NCI-H446 treated with DMSO at 0.1 percent for 48 hours (cell line): ENCODE measurements at places on chromosomes 1 and 21.

- peak; percentile 56 for DNase-seq
Measured at GRCh38 chr1:202343652-202344349, 2.1 kb upstream of the UBE2T start.

DNA sequence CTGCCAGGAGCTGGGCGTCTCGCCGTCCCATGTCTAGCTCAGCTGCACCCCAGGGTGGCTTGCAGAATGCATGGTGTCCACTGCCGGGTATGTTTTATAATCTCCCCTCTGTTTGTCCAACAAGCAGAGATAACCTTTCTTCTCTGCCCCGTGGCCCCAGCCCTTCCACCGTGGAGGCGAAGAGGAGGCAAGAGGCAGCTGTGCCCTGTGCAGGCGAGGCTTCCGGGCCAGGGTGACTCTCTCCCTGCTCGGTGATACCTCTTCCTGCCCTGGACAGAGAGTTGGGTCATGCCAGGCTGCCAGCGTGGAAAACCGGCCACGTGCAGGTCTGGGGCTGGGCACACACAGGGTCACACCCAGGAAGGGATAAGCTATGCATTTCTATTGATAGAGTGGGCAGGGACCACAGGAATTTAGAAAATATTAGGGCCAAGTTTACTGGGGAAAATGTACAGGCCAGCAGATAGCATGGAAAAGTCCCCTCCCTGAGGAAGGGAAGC, at the start of gene TFF2:
TFF2 (minus strand) TSS at position 68 of the 500 bp plus-strand sequence; CDS start at position 31, 37 bp downstream.
- DNase-seq = no peak

DNA sequence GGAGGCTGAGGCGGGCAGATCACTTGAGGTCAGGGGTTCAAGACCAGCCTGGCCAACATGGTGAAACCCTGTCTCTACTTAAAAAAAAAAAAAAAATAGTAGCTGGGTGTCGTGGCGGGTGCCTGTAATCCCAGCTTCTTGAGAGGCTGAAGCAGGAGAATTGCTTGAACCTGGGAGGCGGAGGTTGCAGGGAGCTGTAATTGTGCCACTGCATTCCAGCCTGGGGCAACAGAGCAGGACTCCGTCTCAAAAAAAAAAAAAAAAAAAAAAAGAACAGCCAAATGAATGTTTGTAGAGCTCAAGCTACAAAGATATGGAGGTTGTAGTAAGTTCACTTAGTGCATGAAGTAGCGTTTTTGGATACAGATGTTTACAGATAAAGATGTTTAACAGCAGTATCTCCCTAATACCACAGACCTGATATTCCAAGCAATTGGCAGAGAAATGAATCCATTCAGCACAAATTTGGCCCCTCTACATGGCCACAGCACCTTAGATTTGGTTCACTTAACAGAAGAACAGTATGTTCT, 49.5 kb upstream of the IPO9 start:
- DNase-seq = no peak

DNA sequence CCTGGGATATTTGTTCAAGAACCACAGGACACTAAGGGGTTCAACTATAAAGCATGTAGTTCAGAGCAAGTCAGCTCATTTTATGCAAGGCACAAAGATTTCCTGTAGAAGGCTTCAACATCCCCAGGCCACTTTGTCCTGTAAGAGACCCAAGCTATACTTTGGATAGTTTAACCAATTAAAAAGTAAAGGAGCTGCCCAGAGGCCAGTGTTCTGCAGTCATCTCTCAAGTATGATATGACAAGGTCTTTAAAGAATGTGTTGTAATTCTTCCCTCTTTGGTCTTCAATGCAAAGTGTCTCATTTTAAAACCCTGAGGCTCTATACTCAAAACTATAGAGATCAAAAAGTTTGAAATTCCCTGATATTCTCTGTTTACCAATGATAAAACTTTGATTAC, 34.1 kb downstream of the KRTAP20-3 start:
- DNase-seq = no peak

- no peak for DNase-seq
Measured at GRCh38 chr1:37691497-37692077, 729 bp upstream of the CDCA8 start.

DNA sequence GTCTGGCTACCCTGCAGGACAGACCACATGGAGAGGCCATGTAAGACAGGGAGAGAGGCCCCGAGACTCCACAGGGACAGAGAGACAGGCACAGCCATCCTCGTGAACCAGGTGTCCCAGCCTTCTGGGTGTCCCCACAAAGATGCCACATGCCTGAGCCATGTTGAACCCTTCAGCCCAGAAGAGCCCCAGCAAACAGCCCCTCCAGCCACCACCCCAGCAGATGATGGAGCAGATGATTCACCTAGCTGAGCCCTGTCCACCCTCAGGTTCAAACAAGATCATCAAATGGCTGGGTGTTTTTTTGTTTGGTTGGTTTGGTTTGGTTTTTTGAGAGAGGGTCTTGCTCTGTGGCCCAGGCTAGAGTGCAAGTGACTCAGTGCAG, 78.7 kb downstream of the DHRS3 start:
- no peak for DNase-seq

DNA sequence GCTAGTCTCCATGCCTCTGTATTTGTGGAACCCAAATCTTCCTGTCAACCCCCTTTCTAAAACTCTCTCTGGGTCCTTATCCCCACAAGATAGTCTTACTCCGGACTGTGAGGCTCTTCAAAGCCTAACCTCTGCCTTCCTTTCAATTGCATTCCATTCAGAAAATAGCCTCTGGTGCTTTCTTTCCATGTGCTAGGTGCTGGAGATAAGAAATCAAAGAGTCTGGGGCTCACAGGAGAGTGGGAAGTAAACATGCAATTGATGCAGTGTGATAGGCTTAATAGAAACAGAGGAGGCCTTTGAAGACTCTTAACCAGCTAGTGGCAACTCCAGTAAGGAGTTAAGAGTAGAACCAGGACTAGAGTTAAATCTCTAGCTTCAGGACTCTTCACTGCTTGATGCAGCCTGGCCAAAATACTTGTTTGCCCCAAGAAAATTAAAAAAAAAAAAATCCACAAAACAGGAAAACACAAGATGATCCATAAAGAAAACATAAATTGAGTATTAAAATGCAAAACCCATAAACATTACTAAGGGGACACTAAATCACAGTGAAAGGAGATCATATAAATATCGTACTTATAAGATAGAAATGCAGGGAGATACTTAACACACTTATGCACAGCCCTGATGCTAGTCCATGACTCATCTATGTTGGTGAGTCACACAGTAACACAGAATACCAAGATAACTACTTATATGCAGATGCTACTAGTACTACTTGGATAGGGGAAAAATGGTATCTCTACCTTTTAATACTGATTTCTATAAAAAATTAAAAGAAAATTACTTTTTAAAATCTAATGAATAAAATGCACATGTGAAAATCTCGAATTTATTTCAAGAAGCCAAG, 341.5 kb downstream of the KCNH1 start:
- DNase-seq = no peak

DNA sequence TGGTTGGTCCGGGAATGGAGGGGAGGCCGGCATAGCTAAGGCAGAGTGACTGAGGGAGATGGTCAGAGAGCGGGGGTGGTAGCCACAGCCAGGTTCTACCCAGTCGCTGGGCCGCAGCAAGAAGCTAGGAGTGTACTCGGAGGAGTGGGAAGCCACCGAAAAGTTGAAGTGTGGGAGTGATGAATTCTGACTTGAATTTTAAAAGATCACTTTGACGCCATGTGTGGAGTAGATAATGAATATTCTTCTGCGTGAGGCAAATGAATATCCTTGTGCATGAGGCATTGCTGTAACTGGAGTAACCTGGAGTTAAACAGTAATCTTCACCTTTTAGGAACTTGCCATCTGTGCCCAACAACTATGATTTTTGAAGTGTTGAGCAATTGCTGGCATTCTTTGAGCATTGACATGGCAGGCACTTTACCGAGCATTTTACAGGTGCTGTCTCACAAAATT, 6.9 kb downstream of the CTPS1 start:
- DNase-seq = no peak

GRCh38 chr1:77833521-77834100, 54.2 kb downstream of the MIGA1 start:
- no peak for DNase-seq

DNA sequence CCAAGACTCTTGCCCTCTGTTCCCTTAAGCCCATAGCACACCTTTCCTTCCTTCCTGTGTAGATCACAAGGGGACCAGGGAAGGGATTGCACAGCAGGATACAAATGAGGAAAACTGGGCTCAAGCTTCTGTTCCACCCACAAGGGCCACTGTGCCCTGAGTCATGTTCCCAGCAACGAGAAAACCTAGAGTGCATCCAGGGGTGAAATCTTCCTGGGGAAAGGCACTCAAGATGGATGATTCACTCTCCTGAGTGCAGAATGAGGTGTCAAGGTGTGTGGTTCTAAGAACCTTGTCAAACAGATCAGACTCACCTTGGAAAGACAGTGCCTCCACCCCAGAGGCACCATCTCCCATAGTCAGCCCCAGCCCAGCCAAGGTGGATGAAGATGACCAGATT, 40.7 kb upstream of the EYA3 start:
- DNase-seq = no peak

DNA sequence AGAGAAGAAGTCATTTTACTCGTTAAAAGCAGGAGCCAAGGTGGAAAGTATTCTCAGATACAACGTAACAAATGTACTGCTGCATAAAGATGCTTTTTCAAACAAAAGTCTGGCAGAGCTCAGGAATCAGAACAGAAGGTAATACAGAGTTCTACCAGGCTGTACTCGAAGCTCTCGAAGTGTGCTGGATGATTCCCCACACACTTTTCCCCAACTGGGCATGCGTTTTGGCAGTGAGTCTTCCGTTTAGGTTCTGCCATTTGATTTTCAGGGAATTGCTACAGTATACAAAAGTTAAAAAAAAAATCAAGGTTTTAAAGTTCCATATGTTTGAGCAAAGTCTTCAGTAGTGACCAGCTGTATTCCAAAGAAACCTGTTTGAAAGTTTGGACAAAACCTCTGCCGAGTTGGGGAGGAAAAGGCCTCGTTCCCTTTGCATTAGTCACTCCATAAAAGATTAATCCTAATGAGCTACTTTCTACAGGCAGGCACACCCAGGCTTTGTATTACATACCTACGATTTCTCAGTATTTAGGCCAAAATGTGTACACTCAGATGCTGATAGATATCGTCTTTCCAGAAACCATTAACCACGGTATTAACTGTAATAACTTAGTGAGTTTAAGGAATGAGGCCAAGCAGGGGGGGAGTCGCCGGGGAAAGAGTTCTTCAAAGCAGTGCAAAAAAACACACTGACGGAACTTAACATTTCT, 477.1 kb downstream of the LMO4 start:
- no peak for DNase-seq

DNA sequence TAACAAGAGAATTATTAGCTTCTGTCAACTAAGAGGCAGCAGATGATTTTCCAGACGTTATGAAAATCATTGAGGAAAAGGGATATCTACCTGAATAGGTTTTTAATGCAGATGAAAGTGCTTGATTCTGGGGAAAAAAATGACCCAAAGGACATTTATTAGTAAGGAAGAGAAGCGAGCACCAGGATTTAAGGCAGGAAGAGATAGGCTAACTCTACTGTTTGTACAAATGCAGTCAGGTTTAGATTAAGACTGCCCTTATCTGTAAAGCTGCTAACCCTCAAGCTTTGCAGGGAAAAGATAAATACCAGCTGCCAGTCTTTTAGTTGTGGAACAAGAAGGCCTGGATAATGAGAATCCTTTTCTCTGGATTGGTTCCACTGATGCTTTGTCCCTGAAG, 33.0 kb upstream of the LRIG2 start:
- no peak for DNase-seq

DNA sequence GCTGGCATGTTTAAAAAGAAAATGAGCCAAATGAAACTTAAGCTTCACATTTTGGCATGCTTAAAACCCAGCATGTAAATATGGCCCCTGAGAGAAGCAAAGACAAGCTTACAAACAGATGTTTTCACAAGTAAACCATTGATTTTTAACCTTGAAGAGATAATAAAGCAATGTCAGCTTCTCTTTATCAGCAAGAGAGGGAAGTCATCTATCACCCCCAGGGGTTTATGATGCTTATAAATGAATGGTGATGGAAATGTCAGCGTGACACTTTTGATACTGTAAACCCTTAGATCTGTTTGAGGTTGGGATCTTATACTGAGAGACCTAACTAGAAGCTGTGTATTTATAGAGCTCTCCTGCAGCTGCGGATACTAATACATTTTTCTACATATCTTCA, 471.3 kb downstream of the PLA2G4A start:
- peak; percentile 31 for DNase-seq

- DNase-seq = no peak
Measured at GRCh38 chr1:221801773-221802516, 60.1 kb upstream of the DUSP10 start.

- no peak for DNase-seq
Measured at GRCh38 chr1:81699234-81699633, 101.5 kb upstream of the ADGRL2 start.

DNA sequence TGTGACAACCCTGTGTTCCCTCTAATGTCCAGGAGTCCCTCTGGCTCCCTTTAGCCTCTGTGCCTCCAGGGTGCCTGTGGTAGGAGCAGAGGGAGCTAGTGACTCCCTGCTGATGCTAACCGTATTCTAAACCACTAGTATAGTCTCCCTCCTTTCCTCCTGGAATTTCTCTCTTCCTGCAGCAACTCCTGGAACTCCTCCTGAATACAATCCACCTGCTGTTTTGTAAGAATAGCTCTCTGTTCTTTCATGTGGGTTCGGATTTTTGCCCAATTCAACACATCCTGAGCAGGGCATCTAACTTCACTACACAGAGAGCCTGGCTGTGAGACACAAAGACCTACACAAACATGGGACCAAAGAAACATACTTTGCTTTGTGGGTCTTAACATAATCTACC, 107.9 kb downstream of the RUNX1 start:
- no peak for DNase-seq

DNA sequence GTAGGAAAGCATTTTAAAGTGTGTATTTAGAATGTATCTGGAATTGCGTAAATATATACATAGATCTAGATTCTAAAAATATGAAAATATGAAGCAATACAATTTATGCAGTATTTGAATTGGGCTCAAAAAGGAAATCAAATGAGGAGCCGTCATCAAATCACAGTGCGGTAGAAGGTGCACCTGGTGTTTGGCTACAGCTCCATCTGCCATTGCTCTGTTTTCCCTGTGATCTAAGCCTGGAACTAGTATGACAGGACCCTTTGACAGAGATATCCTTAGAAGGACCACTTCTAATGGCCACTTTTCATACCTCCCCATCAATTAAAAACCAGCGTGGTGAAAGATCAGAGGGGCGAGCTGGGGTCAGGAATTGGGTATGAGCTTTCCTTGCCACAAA, 202.6 kb downstream of the NFIA start:
- no peak for DNase-seq

- DNase-seq = peak; percentile 69
Measured at GRCh38 chr1:155044812-155045657, 6.1 kb upstream of the ADAM15 start.
